Fibroblast of lung (primary cell): ENCODE measurements at places on chromosomes 16 and 17. TPM values are rescaled to one million over a fixed set of nuclear protein-coding genes. Genes with fewer than 3 reads are reported as not detected.

Gene PIMREG
- 1.5 and 10.6 TPM in 2 replicates for total RNA-seq

Gene KCNJ2
- 36.0 and 48.1 TPM in 2 replicates for total RNA-seq

Gene HDAC5
- total RNA-seq = 66.8 and 125 TPM in 2 replicates

Gene PARD6A
- 4.1 and 4.8 TPM in 2 replicates for total RNA-seq

Gene CIBAR2
- not detected in 2 replicates for total RNA-seq

Gene PRAC2
- total RNA-seq = not detected in 2 replicates

Gene CES3
- 0.77 and 1.3 TPM in 2 replicates for total RNA-seq
